NCI-H524 treated with DMSO at 0.1 percent for 48 hours (cell line): ENCODE measurements at places on chromosomes 3 and 15.

DNA sequence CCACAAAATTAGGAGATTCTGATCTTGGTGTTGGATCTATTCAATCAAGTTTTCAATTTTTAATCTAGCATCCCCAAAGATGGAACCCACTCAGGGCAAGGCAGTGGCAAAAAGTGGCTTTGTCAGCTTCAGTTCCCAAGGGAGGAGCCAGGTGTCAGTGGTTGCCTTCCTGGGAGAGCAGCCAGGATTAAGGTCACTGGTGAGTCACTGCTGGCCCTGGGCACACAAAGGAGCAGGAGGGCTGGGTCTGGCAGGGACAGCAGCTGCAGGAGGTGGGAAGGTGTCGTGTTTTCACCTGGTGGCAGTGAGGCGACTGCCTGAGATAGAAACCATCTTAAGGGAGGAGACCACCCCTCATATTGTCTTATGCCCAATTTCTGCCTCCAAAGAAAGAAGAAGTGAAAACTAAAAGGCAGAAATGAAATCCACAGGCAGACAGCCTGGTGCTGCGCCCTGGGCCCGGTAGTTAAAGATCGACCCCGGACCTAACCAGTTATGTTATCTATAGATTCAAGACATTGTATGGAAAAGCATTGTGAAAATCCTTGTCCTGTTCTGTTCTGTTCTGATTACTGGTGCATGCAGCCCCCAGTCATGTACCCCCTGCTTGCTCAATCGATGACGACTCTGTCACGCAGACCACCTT is 5.9 kb upstream of the KLHL25 start:
- DNase-seq = peak; percentile 73

- no peak for DNase-seq
These were observed 40.5 kb downstream of the TRAT1 start for GRCh38 chr3:108862865-108863798.

DNA sequence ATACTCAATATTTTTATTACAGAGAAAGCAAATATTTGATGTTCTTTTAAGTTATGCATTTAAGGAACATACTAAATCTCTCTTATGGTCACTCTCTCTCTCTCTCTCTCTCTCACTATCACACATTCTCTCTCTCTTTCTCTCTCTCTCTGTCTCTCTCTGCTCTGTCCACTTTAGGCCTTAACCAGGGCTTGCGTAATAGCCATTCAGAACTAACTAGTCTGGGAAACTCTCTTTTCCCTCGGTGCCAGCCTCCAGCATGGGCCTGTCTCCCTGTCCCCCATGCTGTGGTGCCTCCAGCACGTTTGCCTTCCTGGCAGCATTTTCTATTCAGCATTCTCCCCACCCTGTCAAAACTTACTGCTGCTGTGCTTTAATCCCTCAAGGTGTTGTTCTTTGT is 389.7 kb downstream of the ROBO1 start:
- DNase-seq = no peak

- DNase-seq = no peak
These were observed 4.7 kb upstream of the CCDC54 start for GRCh38 chr3:107372506-107372905.

- DNase-seq = no peak
These were observed 107.8 kb upstream of the BCL6 start for GRCh38 chr3:187852842-187853730.

GRCh38 chr15:98658831-98659699 is 10.7 kb downstream of the IGF1R start:
- no peak for DNase-seq

DNA sequence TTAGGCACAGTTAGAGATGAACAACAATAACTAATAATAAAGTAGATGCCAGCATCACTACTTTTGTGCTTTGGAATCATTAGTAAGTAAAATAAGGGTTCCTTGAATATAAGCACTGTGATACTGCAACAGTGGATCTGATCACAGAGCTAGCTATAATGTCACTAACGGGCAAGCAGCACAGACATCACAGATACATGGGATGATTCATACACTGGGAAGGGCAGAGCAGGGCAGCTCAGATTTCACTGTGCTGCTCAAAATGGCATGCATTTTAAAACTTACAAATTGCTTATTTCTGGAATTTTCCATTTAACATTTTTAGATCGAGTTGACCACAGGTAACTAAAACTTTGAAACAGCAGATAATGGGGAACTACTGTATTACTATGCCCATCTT is 476.6 kb downstream of the FHIT start:
- no peak for DNase-seq

- peak; percentile 27 for DNase-seq
These were observed 181.7 kb upstream of the NSMCE3 start for GRCh38 chr15:29451201-29451781.

DNA sequence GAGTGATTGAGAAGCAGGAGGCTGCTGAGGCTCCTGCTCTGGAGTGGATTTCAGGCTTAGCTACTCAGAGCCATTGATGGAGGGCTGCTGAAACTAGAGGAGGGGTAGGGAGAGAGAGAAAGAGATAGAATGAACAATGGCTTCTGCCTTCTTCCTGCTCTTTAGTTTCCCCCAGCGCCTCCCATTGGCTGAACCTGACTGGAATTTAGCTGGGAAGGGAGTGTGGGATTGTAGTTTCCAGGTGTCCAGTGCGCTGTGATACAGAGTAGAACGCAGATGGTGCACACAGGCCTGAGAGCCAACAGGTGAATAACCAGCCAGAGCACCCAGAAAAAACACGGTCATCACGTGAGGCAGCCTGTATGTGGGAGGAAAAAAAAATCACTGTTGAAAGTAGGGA is 140.1 kb downstream of the IL20RB start:
- DNase-seq = no peak

DNA sequence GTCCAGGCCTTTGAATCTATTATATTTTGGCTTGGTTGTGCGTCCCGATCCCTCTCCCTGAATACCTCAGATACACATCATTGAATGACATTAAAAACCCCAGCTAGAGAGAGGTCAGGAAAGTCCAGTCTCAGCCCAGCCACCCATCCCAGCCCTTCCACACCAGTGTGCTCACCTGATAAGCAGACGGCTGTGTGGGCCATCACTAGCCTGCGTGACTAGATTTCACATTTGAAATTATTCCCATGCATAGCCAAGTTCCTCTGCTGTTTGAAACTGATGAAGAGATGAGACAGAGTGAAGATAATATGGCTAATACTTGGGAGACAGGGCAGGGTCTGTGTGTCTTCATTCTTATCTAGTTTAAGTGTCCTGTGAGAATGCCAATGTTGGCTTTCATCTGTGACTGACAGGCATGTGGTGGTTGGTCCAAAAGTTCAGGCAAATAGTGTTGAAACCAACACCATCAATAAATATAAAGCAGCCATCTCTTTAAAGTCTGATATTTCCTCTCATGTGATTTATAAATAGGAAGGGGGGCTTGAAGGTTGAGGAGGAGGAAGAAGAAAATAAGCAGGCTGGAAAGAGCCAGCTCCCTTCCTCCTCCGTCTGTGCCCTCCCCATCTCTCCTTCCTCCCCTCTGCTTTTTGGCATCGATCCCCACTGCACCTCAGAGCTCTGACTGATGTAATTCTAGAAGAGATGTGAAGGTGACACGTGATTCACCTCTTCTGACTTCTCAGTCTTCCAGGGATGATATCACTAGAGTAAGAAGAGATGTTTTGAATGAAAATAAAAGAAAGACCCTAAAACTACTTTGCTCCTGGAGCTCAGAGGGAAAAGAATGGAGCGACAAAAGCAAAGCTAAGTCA is 5.1 kb downstream of the FAM43A start:
- peak; percentile 5 for DNase-seq

- no peak for DNase-seq
These were observed 45.9 kb upstream of the EPHB1 start for GRCh38 chr3:134749174-134749573.

DNA sequence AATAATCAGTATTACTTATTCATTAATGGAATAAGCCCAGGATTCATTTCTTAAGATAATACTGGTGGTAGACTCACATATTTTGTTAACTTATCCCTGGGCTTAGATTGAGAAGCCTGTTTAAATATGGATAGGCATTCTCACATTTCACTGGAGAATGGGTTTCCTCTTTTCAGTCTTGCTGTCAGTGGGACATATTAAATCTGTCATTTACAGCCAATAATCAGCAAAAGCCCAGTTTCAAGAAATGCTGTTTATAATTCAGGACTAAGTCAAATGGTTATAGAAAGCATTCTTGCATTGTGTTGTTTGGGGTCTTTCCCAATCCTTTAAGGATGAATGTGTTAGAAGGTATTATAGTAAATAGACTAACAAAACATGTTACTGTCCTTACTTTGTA is 143.7 kb upstream of the NAALADL2 start:
- no peak for DNase-seq

DNA sequence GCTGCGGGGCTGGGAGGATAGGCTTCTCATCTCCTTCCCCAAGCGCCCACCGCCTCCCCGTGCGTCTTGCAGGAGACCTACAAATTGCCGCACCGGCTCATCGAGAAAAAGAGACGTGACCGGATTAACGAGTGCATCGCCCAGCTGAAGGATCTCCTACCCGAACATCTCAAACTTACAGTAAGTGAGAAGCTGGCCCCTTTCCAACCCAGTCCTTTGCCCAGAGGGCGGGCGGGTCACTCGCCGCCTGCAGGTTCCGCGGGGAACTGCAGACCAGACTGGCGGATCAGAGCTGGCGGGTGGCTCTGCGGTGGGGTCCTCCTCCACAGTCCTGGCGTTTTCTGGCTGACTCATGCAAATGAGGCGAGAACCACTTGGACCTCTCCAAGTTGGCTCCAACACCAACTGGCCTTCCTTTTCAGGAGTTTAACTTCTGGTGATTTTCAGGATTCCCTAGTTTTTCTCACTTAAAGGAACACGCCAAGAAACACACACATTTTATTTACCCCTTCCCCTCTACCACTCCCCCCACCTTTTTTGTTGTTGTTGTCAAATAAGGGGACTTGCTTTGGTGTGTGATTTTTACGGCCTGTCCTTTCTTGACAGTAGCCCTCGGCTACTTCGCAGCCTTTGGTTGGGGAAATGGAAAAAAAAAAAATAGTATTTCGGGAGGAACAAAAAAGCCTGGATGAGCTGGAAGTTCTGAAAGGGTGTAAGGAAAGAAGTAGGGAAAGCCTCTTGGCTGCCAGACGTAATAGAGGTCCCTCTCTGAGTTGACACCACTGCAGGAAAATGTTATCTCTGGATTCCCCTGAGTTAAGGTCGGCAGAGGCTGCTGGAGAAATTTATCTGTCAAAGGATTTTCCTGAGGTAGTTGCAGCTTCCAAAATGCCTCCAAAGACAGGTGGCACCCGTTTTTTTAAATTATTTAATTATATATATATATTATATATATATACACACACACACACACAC is 1.3 kb downstream of the BHLHE40 start:
- peak; percentile 52 for DNase-seq

GRCh38 chr15:45701108-45701507 is 66.3 kb downstream of the SQOR start:
- no peak for DNase-seq

DNA sequence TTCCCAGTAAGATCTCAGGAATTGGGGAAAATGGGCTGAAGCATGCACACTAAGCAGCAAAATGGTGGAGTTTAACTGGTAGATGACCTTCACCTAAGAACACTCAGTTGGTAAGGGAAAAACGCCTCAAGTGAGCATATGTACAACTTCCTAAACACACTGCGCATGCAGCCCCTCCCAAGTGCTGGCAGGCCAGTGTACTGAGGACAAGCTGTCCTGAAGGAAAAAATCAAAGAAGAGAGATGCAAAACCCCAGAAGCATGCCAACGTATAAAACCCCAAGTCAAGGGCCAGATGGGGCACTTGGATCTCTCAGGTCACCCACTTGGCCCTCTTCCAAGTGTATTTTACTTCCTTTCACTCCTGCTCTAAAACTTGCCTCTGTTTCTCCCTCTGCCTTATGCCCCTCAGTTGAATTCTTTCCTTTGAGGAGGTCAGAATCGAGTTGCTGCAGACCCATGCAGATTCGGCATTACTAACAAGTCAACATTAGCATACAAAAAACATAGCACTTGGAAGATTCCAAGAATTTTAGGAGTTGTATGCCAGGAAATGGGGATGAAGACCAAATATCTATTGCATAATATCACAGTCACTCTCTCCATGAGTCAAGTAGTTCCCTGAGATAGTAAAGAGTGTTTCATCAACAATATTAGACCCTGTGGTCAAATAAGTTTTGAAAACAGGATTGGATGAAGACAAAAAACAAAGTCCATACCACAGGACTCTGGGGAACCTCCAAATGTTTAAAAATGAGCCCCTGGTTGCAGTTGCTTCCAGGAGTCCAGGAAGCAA is 10.8 kb upstream of the FYCO1 start:
- no peak for DNase-seq

DNA sequence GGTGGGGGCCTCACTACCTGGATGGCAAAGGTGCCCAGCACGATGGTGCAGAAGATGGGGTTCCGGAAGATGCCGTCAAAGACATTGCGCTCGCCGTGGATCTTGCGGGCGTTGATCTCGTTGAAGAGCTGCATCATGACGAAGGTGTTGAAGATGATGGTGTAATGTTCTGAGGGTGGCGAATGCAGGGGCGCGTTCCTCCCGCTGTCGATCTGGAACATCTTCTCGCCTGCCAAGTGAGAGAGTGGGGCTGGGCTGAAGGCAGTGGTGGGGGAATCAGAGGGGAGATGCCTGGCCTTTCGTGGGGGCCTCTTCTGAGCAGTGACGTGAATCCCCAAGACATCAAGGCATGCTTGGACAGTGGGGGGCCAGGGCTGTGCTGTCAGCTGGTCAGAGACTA is 19.6 kb upstream of the SEC13 start:
- no peak for DNase-seq
